Stimulated activated CD4-positive, alpha-beta T cell treated with anti-CD3 and anti-CD28 coated beads, Interleukin-15, amount 100 ng/mL, for 1 hour (primary cell): ENCODE measurements at places on chromosomes 7 and 10.

DNA sequence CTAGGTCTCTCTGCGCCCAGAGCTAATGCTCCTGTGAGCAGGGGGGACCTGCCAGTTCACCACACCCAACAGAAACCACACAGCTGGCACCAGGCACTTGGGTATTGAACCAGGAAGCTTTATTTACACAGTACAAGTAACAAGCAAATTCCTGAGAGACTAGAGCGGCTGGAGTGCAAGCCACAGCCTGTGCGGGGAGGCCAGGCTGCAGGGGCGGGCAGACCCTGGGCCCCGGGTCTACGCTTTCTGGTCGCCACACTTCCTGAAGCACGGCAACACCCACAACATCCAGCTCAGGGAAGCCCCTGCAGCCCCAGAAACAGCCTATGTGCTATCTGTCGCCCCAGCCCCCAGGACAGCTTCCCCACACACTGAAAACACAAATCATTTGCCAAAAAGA is 125.0 kb downstream of the FAM53B start:
- no peak for DNase-seq

DNA sequence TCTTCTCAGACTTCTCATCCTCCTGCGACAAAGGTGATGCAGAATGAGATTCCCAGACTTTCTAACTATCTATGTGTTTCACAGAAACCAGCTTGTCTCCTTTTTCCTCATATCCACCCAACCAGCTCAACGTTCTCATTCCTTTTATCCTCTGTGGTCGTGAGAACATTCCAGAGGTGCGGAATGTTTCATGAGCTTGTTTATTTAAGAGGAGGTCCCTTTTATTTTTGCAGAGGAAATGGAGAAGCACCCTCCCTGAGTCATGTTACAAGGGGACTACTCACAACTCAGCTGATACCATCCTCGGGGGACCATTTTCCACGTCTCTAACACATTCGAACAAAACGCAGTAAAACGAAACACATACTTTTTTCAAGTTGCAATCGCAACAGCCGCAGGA is 93.2 kb downstream of the ZRANB1 start:
- no peak for DNase-seq

GRCh38 chr10:125012851-125013528 is 71.1 kb downstream of the ZRANB1 start:
- DNase-seq = no peak

- DNase-seq = no peak
Observed at GRCh38 chr10:132332433-132332754, 401 bp downstream of the LRRC27 start.

GRCh38 chr10:42866115-42866995 is 83.8 kb downstream of the BMS1 start:
- no peak for DNase-seq

GRCh38 chr7:5063698-5064097 is 18.0 kb downstream of the RBAK start:
- DNase-seq = no peak

- no peak for DNase-seq
Observed at GRCh38 chr10:33015761-33016547, 57.9 kb upstream of the ITGB1 start.

DNA sequence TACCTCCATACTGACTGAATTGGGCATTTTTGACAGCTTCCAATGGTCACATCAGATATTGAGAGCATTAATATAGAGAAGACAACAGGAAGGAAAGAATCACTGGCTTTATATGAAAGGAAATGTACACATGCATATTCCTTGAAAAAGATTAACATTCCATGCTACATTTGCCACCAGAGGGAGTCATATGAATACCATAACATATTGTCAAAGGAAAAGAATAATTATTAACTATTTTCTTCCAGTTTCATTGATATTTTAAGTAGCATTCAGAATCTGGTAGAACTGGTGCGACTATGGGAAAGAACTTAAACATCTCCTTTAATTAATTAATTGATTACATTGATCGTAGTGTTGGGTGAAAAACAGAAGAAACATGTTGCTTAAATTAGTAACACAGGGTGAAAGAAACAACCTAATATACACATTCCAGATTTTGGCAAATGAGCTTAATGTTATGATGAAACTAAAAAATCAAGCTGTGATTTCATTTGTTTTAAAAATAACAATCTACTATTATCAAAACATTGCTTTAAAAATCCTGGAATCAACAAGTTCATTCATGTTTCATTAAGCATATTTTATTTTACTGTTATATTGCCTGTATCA is 71.5 kb downstream of the GPR85 start:
- no peak for DNase-seq

GRCh38 chr7:11206177-11206899 is 232.7 kb downstream of the PHF14 start:
- DNase-seq = no peak
